ENCODE measurements at places on chromosomes 12 and 14. TPM values are rescaled to one million over a fixed set of nuclear protein-coding genes. Genes with fewer than 3 reads are reported as not detected.

INHBC gene
- not detected for total RNA-seq

DNA sequence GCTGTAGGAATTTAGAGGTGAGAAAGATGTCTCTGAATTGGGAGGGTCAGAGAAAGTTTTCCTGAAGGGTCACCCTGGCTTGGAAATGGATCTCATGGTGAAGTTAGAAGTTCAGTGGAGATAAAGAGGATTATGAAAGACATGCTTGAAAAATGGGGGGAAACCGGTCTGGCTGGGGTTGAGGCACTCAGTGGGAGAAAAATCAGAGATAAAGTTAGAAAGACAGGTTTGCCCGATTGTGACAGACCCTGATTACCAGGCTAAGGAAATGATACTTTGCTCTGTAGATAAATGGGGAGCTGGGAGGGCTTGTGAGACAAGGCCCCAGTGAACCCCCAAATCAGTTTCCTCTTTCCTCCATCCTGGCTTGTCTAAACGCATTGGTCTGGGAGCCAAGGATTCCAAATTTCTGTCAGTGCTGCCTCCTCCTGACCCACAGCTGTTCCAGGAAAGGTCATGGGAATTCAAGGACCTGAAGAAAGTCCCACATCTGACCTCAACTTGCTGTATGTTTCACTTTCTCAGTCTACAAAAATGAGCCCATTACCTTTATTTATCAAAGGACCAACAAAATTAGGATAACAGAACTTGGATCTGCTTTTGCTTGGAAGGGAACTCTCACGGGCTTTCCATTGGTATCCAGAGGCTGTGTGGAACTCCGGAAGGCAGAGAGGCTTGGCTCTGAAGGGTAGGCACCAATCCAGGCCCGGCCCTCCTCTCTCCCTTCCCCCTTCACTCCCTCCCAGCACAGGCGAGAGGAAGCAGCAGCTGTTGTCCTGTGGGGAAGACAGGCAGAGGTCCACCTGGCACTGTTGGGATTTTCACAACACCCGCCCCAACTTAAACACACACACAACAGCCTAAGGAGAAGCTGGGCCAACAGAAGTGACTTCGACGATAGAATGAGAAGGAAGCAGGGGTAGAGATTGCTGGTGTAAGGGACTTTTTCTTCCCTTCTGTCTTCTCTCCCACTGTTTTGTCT is 3.4 kb upstream of the RNASE7 start:
- no peaks in the 10 kb centered on the region for H3K36me3 ChIP-seq
- H3K4me1 ChIP-seq = peaks cover 29% of the 10 kb centered on the region
- peak; percentile 80 for DNase-seq
- peak overlapping the region; percentile 66 for H3K27ac ChIP-seq

TRIM9 gene
- total RNA-seq = 0.45 TPM

DNA sequence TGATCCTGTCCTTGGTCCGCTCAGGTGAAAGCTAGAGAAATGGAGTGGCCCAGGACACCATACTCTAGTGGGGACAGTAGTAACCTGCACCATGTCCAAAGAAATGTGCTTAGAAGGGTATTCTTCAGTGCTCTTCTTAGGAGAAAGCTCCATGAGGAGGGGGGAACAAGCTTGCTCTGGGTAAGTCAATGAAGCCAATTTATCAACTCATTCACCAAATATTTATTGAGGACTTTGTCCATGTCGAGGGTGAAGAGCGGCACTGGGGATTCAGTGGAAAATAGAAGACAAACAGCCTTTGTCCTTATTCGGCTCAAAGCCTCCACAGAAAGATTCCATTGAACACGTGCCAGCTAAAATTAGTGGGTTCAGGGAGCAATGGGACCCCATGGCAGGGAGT is 677.8 kb downstream of the BCL11B start:
- no peak overlapping the region for H3K4me3 ChIP-seq
- no peak overlapping the region for H3K27ac ChIP-seq
- H3K27me3 ChIP-seq = no peaks in the 10 kb centered on the region
- DNase-seq = no peak
- H3K36me3 ChIP-seq = no peaks in the 10 kb centered on the region
- H3K4me1 ChIP-seq = no peaks in the 10 kb centered on the region

SDSL gene
- 27.2 TPM for total RNA-seq

LRRC9 gene
- not detected for total RNA-seq

DNA sequence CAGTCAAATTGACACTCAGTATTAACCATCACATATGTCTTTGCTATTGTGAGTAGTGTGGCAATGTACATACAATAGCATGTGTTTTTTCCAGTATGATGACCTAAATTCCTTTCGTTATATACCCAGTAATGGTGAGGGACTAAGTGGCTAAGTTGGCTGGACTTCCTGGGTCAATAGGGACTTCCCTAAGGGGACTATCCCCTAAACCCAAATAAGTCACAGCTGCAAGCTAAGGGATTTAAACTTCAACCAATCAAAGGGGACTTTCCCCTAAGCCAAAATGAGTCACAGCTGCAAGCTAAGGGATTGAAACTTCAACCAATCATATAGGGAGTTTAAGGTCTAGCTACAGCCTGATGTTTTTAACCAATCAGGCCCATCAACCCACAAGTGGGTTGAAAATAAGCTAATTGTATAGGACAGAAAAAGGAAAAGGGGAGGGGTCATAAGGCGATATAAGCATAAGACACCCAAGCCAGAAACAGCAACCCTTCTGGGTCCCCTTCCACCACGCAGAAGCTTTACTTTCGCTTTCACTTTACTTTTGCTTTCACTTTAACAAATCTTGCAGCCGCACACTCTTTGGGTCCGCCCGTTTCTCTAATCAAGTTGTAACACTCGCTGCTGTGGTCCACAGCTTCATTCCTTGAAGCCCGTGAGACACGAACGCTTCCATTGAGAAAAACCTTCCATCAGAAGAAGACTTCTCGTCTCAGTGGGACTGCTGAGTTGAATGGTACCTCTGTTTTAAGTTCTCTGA is 404.4 kb downstream of the FLRT2 start:
- no peak overlapping the region for H3K27ac ChIP-seq
- DNase-seq = peak; percentile 52
- H3K36me3 ChIP-seq = no peaks in the 10 kb centered on the region
- H3K4me1 ChIP-seq = no peaks in the 10 kb centered on the region
- peak overlapping the region; percentile 36 for H3K4me3 ChIP-seq

MIP gene
- not detected for total RNA-seq

IL31 gene
- not detected for total RNA-seq

DNA sequence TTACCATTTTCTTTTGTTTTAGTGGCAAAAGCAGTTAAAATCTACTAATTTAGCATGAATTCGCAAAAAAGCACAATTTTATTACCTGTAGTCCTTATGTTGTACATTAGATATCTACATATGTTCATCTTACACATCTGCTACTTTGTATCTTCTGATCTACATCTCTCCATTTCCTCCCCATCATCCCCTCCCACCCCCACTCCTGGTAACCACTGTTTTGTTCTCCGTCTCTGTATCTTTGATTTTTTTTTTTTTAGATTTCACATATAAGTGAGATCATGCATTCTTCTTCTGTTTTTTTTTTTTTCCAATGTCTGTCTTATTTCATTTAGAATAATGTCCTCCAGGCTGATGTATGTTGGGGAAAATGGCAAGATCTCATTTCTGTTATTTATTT is 922.7 kb downstream of the VRK1 start:
- H3K27ac ChIP-seq = no peak overlapping the region
- no peaks in the 10 kb centered on the region for H3K36me3 ChIP-seq
- H3K4me1 ChIP-seq = no peaks in the 10 kb centered on the region
- no peaks in the 10 kb centered on the region for H3K27me3 ChIP-seq

DNA sequence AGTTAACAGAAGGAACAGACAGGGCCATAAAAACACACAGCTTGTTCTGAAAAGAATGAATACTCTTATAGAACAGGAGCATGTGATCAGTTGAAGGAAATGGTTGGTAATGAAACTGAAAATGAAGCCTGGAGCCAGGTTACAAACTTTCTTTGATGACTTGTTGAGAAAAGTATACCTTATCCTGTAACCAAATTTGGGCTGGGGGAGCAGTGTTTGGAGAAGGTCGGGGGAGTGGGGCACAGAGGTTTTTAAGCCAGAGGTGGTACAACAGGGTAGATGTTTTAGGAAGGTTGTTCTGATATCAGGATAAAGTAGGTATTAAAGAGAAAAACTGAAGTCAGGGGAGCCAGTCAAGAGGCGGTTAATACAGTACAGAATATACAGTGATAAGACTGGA is 8.2 kb downstream of the GOLT1B start:
- DNase-seq = no peak
- no peak overlapping the region for H3K27ac ChIP-seq
- H3K36me3 ChIP-seq = peaks cover 50% of the 10 kb centered on the region
- H3K4me3 ChIP-seq = no peak overlapping the region
- peaks cover 10% of the 10 kb centered on the region for H3K4me1 ChIP-seq

DNA sequence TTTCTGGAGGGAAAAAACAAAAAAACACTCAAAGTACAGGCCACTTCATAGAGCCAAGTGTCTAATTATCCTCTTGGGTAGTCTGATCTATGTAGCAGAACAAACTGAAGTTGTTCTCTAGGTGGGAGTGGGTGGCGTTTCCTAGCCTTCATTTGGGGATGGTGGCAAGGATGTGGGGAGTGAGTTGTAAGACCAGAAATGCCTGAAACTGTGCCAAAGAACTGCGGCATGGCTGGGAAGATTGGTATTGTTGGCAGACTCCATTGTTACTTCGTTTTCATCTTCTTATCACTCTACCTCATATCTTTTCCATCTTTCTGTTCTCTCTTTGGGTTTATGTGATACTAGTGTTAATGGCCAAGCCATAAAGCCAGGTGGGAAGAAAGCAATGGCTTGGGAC is 177.3 kb upstream of the DDHD1 start:
- no peaks in the 10 kb centered on the region for H3K4me1 ChIP-seq
- no peak for DNase-seq
- H3K27me3 ChIP-seq = no peaks in the 10 kb centered on the region

DNA sequence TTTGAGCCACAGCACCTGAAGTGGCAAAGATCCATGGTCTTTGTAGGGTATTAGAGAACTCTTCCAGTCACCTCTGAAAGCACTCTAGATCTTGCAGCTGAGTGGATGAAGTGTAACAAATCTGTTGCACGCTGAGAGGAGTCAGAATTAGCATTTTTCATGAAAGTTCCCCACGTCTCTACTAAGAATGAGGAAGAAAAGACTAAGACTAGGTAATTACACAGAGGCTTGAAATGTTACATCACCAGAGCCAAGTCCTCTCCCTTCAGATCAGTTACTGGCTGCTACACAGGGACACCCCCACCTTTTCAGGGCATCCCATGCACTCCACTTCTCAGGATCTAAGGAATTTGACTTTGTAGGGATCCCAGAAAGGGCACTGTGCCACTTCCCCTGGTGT is 98.6 kb upstream of the FKBP4 start:
- H3K4me1 ChIP-seq = peaks cover 10% of the 10 kb centered on the region
- no peak overlapping the region for H3K27ac ChIP-seq
- no peaks in the 10 kb centered on the region for H3K27me3 ChIP-seq
- H3K36me3 ChIP-seq = no peaks in the 10 kb centered on the region
- no peak overlapping the region for H3K4me3 ChIP-seq
- no peak for DNase-seq

SLC8A3 gene
- total RNA-seq = not detected

GRCh38 chr12:62748941-62749468 is 185.9 kb downstream of the PPM1H start:
- DNase-seq = no peak
- no peaks in the 10 kb centered on the region for H3K36me3 ChIP-seq
- no peaks in the 10 kb centered on the region for H3K4me1 ChIP-seq
- no peak overlapping the region for H3K4me3 ChIP-seq
- no peak overlapping the region for H3K27ac ChIP-seq

CHGA gene
- total RNA-seq = 455 TPM

GRCh38 chr12:105921872-105922669 is 216.7 kb downstream of the NUAK1 start:
- H3K27me3 ChIP-seq = no peaks in the 10 kb centered on the region
- no peaks in the 10 kb centered on the region for H3K4me1 ChIP-seq
- DNase-seq = no peak
- H3K36me3 ChIP-seq = no peaks in the 10 kb centered on the region
- no peak overlapping the region for H3K4me3 ChIP-seq

DNA sequence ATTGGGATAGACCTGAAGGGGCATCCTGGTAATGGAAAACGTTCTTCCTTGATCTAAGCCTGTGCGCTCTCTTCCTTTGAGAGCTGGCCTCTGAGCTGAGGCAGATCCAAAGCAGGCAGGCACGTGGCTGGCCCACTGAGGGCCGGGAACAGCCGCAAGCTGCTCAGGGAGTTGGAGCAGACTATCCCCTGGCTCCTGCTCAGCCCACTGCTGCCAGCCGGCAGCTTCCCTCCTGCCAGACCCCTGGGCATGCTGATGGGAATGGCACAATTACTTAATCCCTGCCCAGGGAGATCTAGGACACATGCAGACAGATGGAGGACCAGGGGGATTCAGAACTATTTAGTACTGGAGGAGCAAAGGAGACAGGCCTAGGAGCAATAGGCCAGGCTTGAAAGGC is 14.4 kb downstream of the NEUROD4 start:
- no peak overlapping the region for H3K4me3 ChIP-seq
- no peaks in the 10 kb centered on the region for H3K4me1 ChIP-seq
- no peak overlapping the region for H3K27ac ChIP-seq
- no peaks in the 10 kb centered on the region for H3K36me3 ChIP-seq
- DNase-seq = peak; percentile 6
- peaks cover 18% of the 10 kb centered on the region for H3K27me3 ChIP-seq

P2RX7 gene
- total RNA-seq = 1.8 TPM

DNA sequence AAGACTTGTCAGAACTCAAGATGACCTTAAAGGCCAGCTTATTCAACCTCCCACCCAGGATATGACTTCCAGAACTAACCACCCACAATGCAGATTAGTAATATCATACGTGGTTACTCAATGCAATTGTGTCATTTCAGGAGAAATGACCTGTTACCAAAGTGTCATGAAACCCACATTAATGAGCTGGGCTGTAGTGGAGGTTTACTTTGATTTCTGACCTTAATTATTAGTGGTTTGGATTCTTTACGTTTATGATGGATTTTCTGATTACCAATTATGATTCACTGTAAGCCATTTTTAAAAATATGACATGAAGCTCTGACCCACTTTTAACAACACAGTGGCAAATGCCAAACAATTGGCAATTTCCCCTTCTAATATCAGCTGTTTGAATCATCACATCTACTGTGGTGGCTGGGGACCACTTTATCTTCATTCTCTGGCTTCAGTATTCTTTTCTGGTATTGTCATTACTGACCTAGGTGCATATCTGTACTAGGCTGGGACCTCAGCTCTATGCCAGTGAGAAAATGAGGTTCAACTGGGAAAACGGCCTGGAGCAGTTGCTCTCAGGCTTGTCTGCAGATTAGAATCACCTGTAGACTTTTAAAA is 223.3 kb downstream of the RGS6 start:
- no peaks in the 10 kb centered on the region for H3K4me1 ChIP-seq
- no peak overlapping the region for H3K27ac ChIP-seq
- no peaks in the 10 kb centered on the region for H3K36me3 ChIP-seq
- H3K4me3 ChIP-seq = no peak overlapping the region
- no peaks in the 10 kb centered on the region for H3K27me3 ChIP-seq

GRCh38 chr12:98446682-98447081 is 68.7 kb upstream of the TMPO start:
- H3K27ac ChIP-seq = no peak overlapping the region
- H3K36me3 ChIP-seq = no peaks in the 10 kb centered on the region
- no peak overlapping the region for H3K4me3 ChIP-seq
- no peak for DNase-seq

PMCH gene
- total RNA-seq = not detected

KLRK1 gene
- total RNA-seq = not detected

- peak; percentile 92 for DNase-seq
- peak overlapping the region; percentile 37 for H3K4me3 ChIP-seq
- H3K27me3 ChIP-seq = no peaks in the 10 kb centered on the region
- H3K4me1 ChIP-seq = peaks cover 65% of the 10 kb centered on the region
These were observed 50.0 kb downstream of the NCOR2 start for GRCh38 chr12:124517260-124518050.

- no peaks in the 10 kb centered on the region for H3K27me3 ChIP-seq
- H3K4me1 ChIP-seq = peaks cover 25% of the 10 kb centered on the region
- H3K4me3 ChIP-seq = no peak overlapping the region
- no peak overlapping the region for H3K27ac ChIP-seq
- H3K36me3 ChIP-seq = no peaks in the 10 kb centered on the region
These were observed 28.3 kb upstream of the ZFP36L1 start for GRCh38 chr14:68820999-68821683.

ASIC1 gene
- total RNA-seq = 2.0 TPM

PRH2 gene
- total RNA-seq = not detected

All from stomach (tissue), 19 donors.